ENCODE measurements at places on chromosomes 2 and 18.
A peak's percentile ranks its signal among the peaks of the same experiment; 100 is the strongest.

DNA sequence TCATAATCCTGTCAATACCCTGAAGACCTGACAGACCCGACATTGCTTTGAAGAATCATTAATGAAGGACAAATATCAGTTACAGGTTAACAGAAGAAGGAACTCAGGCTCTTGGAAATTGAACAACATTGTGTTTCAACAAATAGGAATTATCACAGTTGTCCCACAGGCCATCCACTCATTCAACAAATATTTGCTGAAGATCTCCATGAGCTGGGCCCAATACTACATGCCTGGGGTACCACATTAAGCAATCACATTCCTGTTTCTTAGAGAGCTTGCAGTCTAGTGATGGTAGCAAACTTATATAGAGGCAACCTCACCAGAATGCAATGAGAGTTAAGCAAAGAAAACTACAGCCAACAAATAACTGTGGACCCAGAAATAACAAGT lies 671.6 kb upstream of the ACVR2A start:
- no peak for DNase-seq

DNA sequence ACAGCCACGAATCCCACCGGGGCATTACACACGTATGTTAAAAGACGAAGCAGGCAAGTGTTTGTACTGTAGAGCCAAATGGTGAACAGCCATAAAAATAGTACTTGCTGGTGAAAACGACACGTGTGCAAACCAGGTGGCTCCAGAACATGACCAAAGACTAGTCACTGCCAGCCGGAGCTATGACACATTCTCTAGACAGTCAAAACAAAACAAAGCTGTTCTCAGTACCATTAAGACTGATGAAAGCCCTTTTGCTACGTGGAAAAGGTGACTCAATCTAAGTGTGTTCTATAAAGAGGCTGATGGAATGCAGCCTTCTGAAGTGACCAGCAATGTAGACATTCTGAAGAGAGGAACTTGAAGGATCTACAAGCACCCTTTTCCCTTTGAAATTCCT lies 367.7 kb upstream of the NETO1 start:
- DNase-seq: no peak

GRCh38 chr2:98350411-98350810 lies 4.2 kb downstream of the CNGA3 start:
- DNase-seq: no peak

GRCh38 chr18:63051928-63052327 lies 267.6 kb downstream of the BCL2 start:
- no peak for DNase-seq

- no peak for DNase-seq
Measured at GRCh38 chr2:108974674-108975073, 14.3 kb downstream of the EDAR start.

DNA sequence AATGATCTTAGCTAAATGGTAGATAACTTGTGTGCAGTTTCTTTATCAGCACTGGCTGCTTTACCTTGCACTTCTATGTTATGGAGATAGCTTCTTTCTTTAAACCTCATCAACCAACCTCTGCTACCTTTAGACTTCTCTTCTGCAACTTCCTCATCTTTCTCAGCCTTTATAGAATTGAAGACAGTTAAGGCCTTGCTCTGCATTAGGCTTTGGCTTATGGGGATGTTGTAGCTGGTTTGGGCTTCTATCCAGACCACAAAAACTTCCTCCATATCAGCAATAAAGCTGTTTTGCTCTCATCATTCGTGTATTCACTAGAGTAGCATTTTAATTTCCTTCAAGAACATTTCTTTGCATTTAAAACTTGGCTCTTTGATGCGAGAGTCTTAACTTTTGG lies 123.7 kb downstream of the PIK3C3 start:
- DNase-seq: no peak

- DNase-seq: no peak
Measured at GRCh38 chr2:113015655-113016054, 10.4 kb downstream of the IL36A start.

GRCh38 chr18:58321986-58322385 lies 278.0 kb downstream of the NEDD4L start:
- peak; percentile 36 for DNase-seq

GRCh38 chr2:98058191-98058975 lies 28.6 kb upstream of the VWA3B start:
- DNase-seq: no peak

DNA sequence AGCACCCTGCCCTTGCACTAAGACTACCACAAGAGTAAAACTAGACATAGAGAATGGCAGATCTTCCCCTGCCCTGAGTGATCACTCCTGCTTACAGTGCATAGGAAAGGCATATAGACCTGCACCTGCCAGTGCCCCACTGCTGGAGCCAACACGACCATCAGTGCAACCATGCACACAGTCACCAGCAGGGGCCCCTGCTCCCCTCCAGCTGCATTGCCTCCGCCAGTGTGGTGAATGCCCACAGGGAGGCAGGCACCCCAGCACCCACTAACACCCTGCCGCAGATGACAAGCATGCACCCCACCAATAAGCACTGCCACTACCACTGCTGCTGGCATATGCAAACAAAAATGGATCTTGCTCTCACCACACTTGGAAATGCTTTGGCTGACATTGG lies 478.8 kb downstream of the ADCYAP1 start:
- DNase-seq: no peak

GRCh38 chr2:159755788-159756187 lies 42.2 kb downstream of the CD302 start:
- no peak for DNase-seq

GRCh38 chr2:13607139-13607538 lies 890.4 kb downstream of the TRIB2 start:
- DNase-seq: no peak

- no peak for DNase-seq
Measured at GRCh38 chr2:142041105-142041504, 89.7 kb downstream of the LRP1B start.

GRCh38 chr2:188382107-188382506 lies 90.4 kb downstream of the GULP1 start:
- DNase-seq: no peak
